ENCODE measurements at places on chromosomes 5 and 9.

- peak; percentile 48 for DNase-seq
Measured at GRCh38 chr5:122076669-122077365, 1.2 kb downstream of the LOX start.

GRCh38 chr5:55829956-55830355 is 21.2 kb upstream of the IL31RA start:
- no peak for DNase-seq

GRCh38 chr9:38027714-38028113 is 41.3 kb downstream of the SHB start:
- DNase-seq, result no peak

DNA sequence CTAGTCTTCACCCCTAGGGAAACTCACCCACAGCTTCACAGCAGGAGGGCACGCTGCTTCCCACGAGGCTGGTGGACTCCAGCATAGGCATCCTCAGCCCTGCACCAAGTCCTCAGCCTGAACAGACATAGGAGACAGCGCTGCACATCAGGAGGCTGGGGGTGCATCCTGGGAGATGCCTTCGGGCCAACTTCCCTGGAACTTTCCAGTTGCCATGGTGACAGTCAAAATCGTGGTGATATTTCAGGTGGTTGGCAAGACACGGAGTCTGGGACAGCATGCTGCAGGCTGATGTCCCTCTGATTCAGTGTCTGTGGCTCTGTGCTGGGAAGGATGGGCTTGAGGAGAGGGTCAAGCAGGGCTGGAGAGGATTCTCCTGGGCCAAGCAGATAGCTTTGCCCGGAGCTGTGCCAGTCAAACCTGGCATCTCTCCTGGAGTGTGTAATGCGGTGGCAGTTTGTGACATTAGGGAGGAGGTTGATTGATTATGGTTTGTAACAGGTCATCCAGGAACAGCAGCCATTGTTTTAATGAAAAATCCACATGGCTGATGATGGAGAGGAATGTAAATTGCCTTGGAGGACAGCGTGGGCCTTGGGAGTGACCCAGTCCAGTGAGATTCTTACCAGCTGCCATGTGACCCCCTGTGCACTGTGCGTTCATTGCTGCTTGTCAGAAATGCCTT is 35.6 kb upstream of the SEMA4D start:
- DNase-seq, result no peak

DNA sequence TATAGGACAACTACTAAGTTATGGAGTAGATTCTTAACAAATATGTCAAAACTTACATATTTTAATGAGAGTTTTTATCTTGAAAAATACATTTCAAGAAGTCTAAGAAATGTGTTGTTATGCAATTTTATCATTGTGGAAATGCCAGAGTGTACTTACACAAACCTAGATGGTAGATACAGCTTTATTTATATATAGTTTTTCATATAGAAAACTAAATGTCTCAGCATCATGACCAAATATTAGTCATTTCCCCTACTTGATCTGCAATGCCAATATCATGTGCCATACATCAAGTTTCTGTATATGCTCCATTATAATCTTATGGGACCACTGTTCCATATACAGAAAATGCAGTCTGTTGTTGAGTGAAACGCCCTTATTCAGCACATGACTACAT is 28.7 kb downstream of the CAST start:
- peak; percentile 47 for DNase-seq

- DNase-seq, result no peak
Measured at GRCh38 chr9:2560180-2560579, 61.4 kb upstream of the VLDLR start.

- DNase-seq, result peak; percentile 7
Measured at GRCh38 chr9:81314490-81314889, 374.9 kb downstream of the TLE1 start.

- no peak for DNase-seq
Measured at GRCh38 chr5:38497946-38498345, 58.5 kb downstream of the LIFR start.

GRCh38 chr5:52269859-52270258 is 517.9 kb upstream of the ITGA1 start:
- DNase-seq, result no peak

GRCh38 chr5:158406884-158407823 is 548.2 kb upstream of the CLINT1 start:
- peak; percentile 72 for DNase-seq

- DNase-seq, result no peak
Measured at GRCh38 chr5:39505791-39506190, 81.0 kb upstream of the DAB2 start.

GRCh38 chr9:125948887-125949596 is 201.9 kb downstream of the PBX3 start:
- no peak for DNase-seq

- DNase-seq, result no peak
Measured at GRCh38 chr5:133599600-133599999, 12.7 kb downstream of the FSTL4 start.

DNA sequence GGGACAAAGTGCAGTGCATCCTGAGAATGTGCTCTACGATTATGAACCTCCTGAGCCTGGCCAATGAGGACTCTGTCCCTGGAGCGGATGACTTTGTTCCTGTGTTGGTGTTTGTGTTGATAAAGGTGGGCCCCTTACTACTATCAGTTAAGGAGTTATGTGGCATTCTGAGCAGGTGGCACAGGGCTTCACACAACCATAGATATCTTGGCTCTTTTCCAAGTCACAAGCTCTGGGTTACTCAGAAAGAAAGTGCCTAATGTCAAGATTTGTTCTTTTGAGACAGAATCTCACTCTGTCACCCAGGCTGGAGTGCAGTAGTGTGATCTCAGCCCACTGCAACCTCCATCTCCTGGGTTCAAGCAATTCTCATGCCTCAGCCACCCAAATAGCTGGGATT is 99.0 kb downstream of the GAPVD1 start:
- no peak for DNase-seq

- no peak for DNase-seq
Measured at GRCh38 chr9:33318781-33319180, 28.5 kb downstream of the NFX1 start.

GRCh38 chr9:8179381-8180053 is 379.9 kb upstream of the DMAC1 start:
- no peak for DNase-seq

GRCh38 chr9:108469654-108470053 is 386.1 kb downstream of the ACTL7B start:
- DNase-seq, result peak; percentile 96

GRCh38 chr9:73216100-73216499 is 64.4 kb downstream of the ANXA1 start:
- peak; percentile 19 for DNase-seq

GRCh38 chr5:1055896-1056610 is 47.5 kb downstream of the NKD2 start:
- no peak for DNase-seq

DNA sequence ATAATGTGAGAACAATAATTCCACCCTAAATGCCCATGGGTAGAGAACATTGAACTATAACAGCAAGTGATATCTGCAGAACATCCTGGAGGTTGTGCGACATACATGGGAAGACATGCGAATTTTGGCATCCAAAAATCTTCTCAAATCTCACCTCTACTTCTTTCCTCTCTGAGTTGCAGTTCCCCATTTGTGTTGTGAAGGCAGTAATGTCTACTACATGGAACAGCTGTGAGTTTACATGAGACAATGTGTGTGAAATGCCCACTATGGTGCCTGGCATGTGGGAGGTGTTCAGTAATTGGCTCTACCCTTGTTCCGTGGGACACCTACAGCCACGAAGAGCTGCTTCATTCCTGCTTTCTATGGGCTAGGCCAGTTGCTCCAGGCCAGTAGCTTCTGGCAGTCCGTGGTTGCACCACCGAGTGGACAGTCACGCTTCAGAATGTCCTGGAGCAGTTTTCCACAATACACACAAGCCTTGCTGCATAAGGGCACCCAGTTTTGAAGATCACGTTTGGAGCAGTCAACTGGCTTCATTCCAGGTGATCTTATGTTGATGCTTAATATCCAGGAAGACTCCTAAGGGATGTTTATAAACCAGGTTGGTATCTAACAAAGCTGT is 297.7 kb downstream of the DEPDC1B start:
- DNase-seq, result no peak

DNA sequence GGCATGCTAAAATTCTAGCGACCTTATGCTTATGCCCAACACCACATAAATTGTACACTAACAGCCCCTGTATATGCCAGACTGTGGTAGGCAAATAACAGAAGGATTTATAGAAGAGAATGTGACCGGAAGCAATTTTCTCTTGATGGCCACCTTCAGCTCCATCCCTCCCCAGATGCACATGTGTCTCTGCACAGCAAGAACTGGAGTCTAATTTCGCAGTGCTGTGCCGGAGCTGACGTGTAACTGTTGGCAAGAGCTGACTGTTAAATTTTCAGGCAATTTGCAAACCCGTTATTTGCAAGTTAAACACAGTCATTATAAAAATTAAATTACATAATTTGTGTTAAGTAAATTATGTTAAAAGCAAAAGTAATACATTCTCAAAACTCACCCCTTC is 48.4 kb downstream of the PCA3 start:
- no peak for DNase-seq

DNA sequence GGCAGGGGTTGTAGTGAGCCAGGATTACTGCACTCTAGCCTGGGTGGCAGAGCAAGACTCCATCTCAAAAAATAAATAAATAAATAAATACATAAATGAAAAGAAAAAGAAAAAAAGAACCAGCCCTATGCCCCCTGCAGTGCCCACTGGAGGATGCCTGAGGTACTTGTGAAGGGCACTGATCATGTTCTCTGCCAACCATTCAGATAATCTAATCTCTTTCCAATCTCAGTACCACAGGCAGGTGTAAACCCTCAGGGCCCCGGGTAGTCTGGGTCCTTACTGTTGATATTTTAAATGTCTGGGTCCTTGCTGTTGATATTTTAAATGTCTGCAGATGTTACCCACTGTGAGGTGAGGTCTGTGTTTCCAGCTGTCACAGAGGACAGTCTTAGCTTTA is 321.8 kb upstream of the ADCY2 start:
- DNase-seq, result no peak
